Skin of body (tissue), 3 donors: ENCODE measurements at places on chromosomes 2 and 18. TPM values are rescaled to one million over a fixed set of nuclear protein-coding genes. Genes with fewer than 3 reads are reported as not detected.

GRCh38 chr2:239131521-239131920 lies 269.3 kb downstream of the HDAC4 start:
- DNase-seq = no peak

SIGLEC15 gene
- total RNA-seq = not detected

APOB gene
- 3.4 TPM for total RNA-seq

- no peak for DNase-seq
Observed at GRCh38 chr2:190267302-190267701, 52.3 kb downstream of the HIBCH start.

DNA sequence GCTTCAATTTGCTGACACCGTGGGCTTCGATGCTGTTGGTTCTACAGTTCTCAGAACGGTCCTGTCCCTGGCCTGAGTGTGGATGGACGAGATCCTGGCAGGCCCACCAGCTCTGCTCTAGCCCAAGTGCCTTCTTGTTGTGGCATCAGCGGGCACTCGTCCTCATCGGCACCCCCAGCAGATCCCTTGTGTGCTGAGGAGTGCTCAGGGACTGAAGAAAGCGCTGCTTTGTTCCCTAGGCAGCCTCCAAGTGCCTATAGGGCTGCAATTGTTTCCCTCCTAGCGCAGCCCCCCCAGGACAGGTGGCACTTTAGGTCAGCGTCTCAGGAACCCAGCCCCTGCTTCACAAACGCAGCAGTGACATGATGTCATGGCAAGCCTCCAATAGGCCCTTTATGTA lies 217.7 kb downstream of the AGAP1 start:
- DNase-seq = no peak

DNA sequence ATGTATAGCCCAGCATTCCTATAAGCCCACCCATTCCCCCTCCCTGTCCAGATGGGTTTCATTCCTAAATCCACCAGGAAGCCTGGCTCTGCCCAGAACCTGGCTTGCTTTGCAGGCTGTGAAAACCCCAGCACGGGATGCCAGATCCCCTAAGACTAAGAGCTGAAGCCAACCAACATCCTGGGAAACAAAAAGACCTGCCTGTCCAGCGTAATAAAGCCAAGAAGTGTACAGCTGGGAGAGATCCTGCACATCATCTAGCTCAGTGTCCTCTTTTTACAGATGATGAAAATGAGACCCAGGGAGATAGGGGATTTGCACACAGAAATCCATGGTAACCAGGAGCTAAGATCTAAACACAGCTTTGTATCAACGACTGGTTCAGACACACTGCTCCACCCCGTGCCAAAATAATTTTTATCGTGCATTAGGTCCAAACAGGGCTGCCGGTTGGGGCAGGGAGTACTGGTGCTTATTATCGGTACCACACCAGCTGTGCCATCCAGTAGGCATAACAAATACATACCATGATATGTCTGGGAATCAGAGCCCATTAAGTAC lies 2.9 kb downstream of the RND3 start:
- peak; percentile 44 for DNase-seq

CFC1B gene
- total RNA-seq = not detected

- DNase-seq = no peak
Observed at GRCh38 chr2:190340369-190340768, 3.0 kb upstream of the INPP1 start.

- DNase-seq = no peak
Observed at GRCh38 chr2:105917226-105917625, 172.5 kb downstream of the NCK2 start.

MATN3 gene
- 0.30 TPM for total RNA-seq

GPR35 gene
- 0.99 TPM for total RNA-seq

SLC4A5 gene
- 2.1 TPM for total RNA-seq

TMEM247 gene
- not detected for total RNA-seq

FOXI3 gene
- total RNA-seq = 3.7 TPM

UNC80 gene
- 0.79 TPM for total RNA-seq

GRCh38 chr2:88880441-88880953 lies 189.0 kb downstream of the RPIA start:
- peak; percentile 43 for DNase-seq

DNA sequence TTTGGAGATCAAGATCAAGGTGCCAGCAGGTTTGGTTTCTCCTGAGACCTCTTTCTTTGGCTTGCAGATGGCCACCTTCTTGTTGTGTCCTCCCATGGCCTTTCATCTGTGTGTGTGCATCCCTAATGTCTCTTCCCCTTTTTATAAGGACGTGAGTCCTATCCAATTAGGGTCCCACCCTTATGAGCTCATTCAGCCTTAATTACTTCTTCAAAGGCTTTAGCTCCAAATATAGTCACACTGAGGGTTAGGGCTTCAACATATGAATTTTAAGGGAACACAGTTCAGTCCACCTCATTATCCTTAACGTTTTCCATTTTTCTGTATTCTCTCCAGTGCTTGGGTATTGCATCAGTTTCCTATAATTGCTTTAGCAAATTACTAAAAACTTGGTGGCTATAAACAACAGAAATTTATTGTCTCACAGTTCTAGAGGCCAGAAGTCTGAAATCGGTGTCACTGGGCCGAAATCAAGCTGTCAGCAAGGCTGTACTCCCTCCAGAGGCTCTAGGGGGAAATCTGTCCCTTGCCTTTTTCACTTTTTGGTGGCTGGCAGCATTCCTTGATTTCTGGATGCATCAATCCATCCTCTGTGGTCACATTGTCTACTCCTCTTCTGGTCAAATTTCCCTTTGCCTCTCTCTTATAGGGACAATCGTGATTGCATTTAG lies 34.1 kb downstream of the CDC42EP3 start:
- DNase-seq = no peak

- no peak for DNase-seq
Observed at GRCh38 chr2:74819702-74820101, 14.2 kb upstream of the HK2 start.

DNA sequence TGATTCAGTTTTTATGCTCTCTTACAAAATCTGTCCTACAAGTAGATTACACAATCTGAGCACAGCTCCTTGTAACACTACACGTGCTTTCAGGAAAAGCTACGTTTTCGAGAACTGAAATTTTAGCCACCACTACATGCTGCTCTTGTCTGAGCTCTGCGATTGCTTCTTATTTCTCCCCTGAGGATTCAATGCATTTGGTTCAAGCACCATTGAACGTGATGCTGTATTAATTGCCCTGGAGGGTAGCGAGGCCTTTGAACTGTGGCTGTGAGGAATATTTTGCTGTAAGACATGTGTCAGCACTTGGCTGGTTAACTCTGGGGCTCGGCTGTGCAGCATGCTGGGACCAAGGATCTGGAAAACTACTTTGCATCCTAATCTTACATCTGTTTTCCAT lies 405.8 kb downstream of the EPHA4 start:
- peak; percentile 86 for DNase-seq

DNA sequence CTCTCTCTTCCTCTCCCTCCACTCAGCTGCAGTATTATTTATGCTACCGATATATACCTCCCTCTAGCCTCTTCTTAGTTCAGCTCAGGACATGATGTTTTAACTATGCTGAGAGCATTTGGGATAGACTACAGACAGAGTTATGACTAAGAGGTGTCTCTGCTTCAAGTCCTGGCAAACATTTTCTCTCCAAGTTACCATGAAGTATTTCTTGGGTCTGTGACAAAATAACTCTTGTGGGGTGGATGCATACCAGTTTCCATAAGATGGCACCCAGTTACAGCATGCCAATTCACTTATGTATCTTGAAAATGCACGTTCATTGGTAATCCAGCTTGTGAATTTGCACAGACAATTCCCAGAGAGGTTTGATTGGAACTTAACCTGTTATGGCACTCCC lies 737.6 kb downstream of the SLC4A3 start:
- DNase-seq = no peak

DNA sequence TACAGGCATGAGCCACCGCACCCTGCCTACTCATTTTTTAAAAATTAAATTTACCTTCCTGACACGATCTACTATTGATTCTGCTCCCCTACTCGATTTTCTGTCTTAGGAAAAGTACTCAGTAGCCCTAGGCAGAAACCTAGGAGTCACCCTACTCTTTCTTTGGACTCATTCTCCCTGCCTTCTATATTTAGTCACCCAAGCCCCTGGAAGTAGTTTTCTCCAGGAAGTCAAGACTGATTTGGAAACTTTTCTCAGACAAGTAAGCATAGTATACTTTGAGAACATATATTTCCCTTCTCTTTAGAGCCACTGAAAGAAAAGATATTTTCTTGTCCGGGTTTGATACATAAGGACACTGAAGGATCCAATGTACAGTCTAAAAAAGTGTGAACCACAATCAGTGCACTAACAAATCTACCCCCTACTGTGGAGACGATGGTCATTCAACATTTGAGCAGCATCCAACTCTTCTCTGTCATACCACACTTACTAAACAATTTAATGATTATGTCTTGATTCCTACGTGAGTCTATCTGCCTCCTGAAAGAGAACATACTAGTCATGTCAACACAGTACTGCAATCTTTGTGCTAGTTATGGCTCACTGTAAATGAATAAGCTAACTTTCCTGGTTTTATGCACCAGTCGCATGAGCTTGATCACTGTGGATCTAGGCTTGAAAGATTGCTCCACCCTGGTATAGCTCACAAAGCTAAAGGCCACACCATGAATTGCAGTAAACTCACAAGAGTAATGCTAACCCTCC lies 19.8 kb downstream of the YWHAQ start:
- no peak for DNase-seq

GRCh38 chr2:183807870-183808269 lies 683.6 kb downstream of the NUP35 start:
- no peak for DNase-seq

DNA sequence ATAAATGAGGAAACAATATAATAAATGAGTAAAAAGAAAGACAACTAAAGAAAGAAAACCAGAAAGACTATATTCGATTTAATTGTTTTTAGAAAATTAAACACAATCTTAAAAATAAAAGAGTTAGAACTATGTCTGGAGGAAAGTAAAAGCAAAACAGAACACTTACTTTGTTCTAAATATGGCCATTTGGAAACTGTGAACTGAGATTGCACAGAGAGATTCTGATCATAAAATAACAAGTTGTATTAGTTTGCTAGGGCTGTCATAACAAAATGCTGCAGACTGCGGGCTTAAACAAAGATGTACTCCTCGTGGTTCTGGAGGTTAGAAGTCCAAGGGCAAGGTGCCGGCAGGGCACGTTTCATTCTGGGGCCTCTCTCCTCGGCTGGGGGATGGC lies 128.1 kb upstream of the AQP4 start:
- DNase-seq = no peak

- DNase-seq = no peak
Observed at GRCh38 chr2:170707821-170708795, 7.0 kb upstream of the SP5 start.

GRCh38 chr2:23617167-23617810 lies 232.3 kb downstream of the KLHL29 start:
- DNase-seq = peak; percentile 91

DNA sequence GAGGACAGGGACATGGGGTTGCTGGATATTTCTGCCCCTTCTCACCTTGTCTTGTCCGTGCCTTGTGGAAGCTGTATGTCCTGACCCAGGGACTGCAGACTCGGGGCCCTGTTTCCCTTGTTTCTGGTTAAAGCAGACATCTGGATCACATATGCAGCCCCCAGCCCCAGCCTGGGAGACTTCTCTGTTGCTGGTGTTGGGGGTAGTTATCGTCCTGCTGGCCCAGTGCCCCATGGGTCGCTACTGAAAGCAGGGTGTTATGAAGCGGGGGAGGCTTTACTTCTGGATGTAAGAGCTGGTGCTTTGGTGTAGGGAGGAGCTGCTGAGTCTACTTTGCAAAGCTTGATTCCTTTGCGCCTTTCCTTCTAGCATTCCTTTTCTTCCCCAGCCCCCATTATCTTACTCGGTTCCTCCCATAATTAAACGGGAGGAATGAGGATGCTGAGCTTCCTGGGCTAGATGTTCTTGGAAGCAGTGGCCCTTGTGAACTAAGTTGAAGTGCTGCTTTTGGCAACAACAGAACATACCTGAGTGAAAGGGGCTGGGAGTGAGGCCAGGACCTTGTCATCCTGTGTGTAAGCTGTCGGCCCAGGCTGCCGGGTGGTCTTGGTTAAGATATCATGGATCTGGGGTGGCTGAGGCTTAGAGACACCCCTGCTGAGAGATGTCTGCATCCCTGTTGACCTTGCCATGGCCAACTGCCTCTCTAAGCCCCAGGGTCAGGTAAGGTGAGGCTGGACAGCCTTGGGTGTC lies 3.4 kb downstream of the TET3 start:
- DNase-seq = no peak

DNA sequence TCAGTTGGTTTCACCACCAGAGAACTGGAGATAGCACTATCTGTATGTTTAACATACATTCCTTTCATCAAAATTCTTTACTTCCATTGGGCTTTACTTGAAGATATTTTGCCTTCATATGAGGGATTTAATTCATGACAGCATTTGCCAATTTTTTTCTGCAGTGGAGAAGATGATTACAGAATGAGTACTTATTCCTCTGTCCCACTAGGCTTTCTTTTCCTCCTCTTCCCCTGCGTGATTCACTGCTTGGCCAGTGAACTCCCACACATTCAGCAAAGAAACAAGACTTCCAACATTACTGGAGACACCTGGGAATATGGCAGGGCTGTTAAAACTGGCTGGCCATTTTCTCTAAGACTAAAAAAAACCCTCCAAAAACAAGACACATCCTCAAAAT lies 425.8 kb upstream of the KCNH7 start:
- DNase-seq = no peak

- no peak for DNase-seq
Observed at GRCh38 chr2:238381341-238382115, 45.2 kb upstream of the ASB1 start.

AMER3 gene
- total RNA-seq = under 0.01 TPM

NMS gene
- total RNA-seq = not detected

DNA sequence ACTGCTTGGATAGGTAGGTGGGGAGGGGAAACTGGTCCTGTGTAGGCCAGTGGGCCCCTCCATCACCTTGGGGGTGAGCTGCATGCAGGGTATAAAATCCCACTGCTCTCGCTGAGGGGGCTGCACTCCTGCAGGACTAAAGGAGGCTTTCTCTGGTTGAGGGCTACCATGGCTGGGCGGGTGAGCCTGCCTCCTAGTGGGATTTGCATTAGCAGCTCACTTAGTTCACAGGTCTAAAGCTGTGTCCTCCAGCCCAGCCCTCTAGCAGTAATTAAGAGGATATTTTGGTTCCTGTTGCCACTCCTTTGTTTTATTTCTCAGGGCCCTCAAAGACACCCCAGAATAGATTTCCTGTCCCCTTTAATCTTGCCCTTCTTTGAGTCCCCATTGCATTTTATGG lies 24.6 kb downstream of the TMEM127 start:
- no peak for DNase-seq

CYS1 gene
- total RNA-seq = 1.3 TPM

- DNase-seq = no peak
Observed at GRCh38 chr18:8367217-8367988, 241.8 kb upstream of the RAB12 start.

CXCR1 gene
- total RNA-seq = 2.1 TPM

ST3GAL5 gene
- total RNA-seq = 23.3 TPM

- no peak for DNase-seq
Observed at GRCh38 chr2:44671916-44672315, 269.6 kb upstream of the SIX3 start.
